ENCODE measurements at places on chromosomes 3 and 15.

DNA sequence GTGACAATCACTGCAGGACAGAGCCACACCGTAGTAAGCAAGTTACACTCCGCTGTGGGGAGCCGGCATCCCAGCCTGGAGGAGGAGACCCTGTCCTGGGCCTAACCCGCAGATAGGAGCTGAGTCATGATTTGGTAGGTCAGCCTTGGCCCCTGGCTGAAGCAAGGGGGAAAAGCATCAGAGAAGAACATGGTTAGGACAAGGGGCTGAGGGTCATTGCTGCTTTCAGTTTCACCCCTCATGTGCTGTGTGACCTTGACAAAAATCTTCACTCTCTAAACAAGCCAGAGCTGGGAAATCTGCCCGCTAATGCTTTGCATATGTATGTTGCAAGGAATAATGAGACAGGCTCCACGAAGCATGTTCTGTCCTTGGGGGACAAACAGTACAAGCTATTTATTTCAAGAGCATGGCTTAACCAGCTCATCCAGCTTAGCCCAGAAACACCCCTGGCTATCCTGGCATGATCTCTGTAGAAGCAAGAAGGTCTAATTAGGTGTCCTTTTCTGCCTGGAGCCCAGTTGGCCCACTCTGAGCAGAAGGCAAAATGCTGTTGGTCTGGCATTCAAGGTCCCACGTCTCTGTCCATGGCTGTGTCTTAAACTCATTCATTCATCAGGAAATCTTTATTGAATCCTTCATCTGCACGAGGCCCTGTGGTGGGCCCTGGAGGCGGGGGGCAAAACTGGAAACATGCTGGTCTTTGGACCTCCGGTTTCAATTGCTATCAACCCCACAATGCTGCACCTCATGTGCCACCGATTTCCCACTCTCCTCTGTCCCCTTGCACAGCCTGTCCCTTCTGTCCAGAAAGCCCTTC lies 221.3 kb upstream of the LYSMD4 start:
- no peak for DNase-seq

GRCh38 chr3:131743126-131743525 lies 240.4 kb upstream of the MRPL3 start:
- DNase-seq = no peak

GRCh38 chr15:27973886-27974285 lies 125.2 kb downstream of the OCA2 start:
- no peak for DNase-seq

GRCh38 chr15:101530224-101530958 lies 40.9 kb upstream of the PCSK6 start:
- no peak for DNase-seq

GRCh38 chr3:89525609-89526008 lies 418.2 kb downstream of the EPHA3 start:
- no peak for DNase-seq

GRCh38 chr15:52292780-52293392 lies 2.7 kb downstream of the MYO5C start:
- DNase-seq = no peak

DNA sequence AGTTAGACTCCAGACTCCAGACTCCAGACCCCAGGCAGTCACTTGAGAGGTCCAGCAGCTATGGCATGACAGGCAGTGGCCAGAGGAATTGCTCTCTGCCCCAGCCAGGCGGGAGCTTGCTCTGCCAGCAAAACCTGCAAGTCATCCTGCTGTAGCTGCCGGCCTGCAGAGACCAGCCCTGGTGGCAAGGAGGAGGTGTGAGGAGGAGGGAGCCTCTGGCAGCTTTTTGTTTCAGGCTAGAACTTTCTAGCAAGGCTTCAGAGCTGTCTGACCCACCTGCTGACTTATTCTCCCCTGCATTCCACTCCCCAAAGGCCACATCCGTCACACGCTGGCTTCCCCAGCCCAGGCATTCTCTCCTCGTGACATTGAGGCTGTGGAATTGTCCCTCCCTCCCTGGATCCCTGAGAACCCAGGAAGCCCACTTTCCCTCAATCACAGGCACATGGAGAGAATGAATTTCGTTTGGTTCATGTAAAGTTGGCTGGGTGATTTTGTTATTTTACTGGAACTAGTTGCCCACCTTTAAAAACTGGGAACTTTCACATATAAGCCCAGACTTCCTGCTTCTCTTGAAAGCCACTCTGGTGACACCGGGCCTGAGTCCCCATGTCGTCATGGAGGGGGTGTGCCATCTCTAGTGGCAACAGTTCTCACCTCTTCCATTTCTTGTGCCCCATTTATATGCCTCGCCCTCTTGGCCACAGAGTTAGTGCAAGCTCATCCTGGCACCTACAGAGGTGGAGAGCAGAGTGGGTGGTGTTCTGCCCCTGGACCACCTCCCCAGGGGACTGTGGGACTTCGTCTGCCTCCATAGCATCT lies 82.7 kb downstream of the ABHD5 start:
- peak; percentile 22 for DNase-seq

DNA sequence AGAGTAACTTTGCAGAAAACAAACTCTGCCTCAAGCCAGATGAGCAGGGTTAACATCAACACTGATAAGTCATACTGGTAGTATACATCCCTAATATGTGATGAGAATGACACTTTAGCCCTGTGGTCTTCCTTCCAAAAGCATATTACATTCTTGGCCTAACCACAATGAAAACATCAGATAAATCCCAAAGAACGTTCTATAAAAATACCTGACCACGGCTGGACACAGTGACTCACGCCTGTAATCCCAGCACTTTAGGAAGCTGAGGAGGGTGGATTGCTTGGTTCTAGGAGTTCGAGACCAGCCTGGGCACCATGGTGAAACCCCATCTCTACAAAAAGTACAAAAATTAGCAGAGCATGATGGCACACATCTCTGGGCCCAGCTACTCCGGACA lies 4.7 kb downstream of the TMCC1 start:
- no peak for DNase-seq

- DNase-seq = peak; percentile 16
Observed at GRCh38 chr15:59522988-59523461, 85.0 kb downstream of the FAM81A start.

DNA sequence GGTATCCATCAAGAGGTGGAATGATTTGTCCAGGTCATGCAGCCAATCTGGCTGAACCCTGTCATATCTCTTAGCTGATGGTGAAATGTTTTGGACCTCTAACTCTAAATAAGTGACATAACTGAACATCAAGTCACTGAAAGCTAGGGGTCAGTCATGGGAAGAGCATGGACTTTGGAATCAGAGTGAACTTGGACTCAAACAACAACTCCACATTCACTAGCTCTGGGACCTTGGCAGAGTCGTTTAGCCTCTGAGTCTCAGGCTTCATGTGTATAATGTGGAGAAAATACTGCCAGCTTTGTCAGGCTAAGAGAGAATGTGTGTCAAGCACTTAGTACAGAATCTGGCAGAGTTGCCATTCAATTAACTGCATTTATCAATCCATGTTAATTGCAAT lies 557.8 kb upstream of the CFAP20DC start:
- DNase-seq = no peak

DNA sequence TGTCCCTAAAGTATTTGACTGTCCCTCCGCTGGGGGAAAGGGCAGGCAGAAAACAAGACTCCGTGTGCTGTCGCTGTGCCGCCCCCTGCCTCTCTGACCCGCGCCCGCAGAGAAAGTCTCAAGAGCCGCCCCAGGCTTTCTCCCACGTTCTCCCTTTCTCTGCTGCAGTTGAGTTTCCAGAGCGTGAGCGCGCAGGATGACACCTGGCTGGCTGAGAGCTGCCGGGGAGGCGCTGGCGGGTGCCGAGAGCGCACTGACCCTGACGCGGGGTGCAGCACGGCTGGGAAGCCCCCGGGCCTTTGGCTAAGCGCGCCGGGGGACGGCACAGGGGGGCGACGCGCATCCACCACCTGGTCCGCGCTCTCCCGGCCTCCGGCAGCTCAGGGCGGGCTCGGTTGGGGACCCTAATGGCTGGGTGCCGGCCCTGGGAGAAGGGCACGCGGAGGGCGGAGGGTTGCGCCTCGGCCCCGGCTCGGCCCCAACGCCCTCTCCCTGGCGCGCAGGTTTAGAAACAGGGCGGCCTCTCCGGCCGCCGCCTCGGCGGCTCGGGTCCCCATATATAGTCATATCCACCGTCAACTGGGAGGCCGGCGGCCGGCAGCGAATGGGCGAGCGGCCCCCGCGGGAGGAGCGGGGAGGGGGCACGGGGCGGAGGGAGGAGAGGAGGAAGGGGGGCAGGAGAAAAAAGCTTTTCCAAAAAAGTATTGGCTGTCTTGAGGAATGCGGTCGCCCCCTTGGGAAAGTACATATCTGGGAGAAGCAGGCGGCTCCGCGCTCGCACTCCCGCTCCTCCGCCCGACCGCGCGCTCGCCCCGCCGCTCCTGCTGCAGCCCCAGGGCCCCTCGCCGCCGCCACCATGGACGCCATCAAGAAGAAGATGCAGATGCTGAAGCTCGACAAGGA lies at the start of gene TPM1:
Gene TPM1, plus strand, starts transcription at position 774 of the 903 bp plus-strand sequence. Its CDS starts 83 bp downstream, at position 857.
- no peak for DNase-seq

DNA sequence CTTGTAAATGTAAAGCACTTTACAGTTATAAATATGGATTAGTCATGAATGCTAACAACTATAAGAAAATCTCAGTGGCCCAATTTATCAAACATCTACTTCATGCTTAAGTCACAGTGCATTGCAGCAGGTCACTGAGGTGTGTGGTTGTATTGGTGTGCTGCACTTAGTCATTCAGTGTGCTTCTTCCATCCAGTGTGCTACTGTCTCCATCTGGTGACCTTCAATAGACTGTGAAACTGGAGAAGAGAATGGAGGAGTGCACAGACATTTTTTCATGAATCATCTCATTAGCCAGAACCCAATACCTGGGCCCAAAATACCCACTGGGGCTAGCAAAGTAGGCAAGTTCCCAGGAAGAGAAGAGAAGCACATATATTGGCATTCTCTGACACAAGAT lies 199.6 kb downstream of the SHOX2 start:
- no peak for DNase-seq

- no peak for DNase-seq
Observed at GRCh38 chr15:48360841-48361240, 29.6 kb downstream of the DUT start.

DNA sequence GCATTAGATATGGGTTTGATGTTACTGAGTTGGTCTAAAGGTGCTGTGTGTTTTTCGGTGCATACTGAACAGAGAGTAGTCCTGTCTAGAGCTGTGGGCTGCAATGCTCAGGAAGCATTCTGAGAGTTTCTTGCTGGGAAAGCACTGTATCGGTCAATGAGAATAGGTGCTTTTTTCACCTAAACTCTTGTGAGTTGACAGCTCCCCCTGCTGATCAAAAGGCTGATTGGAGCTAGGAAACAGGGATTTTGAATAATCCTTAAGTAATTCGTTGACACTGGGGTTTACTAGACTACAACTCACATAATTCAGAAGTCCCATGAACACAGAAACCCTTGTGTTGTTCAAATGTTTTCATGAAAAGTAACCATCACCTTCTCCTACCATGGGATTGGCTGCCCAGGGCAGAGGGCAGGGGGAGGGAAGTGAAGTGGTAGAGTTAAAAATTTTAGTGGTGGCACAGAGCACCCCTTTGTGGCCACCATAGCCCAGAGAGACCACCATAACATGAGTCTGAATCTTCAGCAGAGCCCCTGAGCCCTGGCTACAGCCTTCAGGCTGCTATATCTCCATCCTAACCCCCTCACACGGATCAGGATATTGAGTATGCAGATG lies 13.0 kb upstream of the MANF start:
- peak; percentile 51 for DNase-seq

Measured in activated CD4-positive, alpha-beta T cell treated with anti-CD3 and anti-CD28 coated beads, Interleukin-2, amount 50 U/mL, for 4 hours (primary cell).